CD4-positive, alpha-beta T cell treated with Interferon gamma for 1 hour (primary cell): ENCODE measurements at places on chromosomes 2 and 18.

- DNase-seq: no peak
These were observed 151.6 kb downstream of the MREG start for GRCh38 chr2:215861607-215862350.

- no peak for DNase-seq
These were observed 45.4 kb upstream of the EHBP1 start for GRCh38 chr2:62660087-62660486.

DNA sequence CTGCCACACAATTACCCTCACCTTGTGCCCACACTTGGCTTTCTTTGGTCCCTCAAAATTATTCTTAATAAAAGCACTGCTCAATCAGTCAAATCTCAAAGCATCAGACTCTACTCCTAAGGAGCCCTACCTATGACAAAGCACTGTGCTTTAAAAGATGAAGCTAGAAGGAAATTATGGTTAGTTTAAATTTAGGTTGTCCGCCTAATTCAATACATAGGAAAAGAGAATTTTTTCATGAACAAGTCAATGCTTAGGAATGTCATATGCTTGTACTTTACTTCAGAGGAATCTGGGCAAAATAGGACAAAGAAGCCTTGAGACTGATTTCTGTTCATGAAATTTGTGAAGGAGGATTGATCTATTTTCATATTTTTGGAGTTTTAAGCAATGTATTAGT lies 726.4 kb upstream of the CDH2 start:
- no peak for DNase-seq

GRCh38 chr18:59354731-59355130 lies 4.3 kb downstream of the LMAN1 start:
- no peak for DNase-seq
